ENCODE measurements at places on chromosomes 13 and 19.

GRCh38 chr19:33677745-33678426, 56.1 kb downstream of the CHST8 start:
- no peak for DNase-seq

DNA sequence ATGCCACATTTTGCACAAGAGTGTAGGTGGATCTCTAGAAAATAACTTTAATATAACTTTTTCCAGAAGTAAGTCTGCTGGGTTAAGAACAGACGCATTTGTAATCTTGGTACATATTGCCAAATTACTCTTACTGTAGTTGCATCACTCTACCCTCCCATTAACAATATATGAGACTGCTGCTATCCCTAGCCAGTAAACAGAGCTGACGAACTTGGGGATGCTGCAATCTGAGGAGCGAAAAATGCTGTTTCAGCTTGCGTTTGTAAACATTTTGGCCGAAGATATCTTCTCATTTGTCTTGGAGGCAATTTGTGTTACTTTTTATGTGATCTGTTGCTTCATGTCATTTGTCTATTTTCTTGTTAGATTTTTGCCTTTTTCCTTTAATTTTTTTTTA, 1482.8 kb downstream of the OLFM4 start:
- DNase-seq = no peak

GRCh38 chr19:44772959-44773358, 4.7 kb upstream of the CBLC start:
- no peak for DNase-seq

- DNase-seq = no peak
These were observed 44.9 kb downstream of the TEX29 start for GRCh38 chr13:111365149-111366005.

GRCh38 chr13:99230991-99231390, 27.2 kb downstream of the GPR18 start:
- no peak for DNase-seq

DNA sequence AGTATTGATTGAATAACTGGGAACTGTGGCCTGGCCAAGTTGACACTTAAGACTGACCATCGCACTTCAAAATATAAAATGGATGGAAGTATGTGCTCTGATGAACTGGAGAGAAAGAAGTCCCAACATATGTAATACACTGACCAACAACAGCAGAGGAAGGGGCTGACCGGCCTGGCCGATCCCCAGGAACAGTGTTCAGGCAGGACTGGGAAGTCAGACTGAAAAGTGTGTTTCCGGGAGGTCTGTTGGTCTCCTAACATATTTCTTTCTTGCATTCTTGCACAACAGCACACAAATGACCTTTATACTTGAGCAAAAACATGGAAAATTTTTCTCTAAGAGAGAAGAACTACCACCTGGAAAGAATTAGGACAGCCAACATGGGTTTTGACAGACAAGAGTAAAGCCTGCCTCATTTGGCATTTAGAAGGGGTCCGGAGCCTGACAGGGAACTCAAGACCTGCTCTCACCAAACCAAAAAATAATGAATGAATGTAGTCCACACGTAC, 297.8 kb downstream of the OXGR1 start:
- no peak for DNase-seq

DNA sequence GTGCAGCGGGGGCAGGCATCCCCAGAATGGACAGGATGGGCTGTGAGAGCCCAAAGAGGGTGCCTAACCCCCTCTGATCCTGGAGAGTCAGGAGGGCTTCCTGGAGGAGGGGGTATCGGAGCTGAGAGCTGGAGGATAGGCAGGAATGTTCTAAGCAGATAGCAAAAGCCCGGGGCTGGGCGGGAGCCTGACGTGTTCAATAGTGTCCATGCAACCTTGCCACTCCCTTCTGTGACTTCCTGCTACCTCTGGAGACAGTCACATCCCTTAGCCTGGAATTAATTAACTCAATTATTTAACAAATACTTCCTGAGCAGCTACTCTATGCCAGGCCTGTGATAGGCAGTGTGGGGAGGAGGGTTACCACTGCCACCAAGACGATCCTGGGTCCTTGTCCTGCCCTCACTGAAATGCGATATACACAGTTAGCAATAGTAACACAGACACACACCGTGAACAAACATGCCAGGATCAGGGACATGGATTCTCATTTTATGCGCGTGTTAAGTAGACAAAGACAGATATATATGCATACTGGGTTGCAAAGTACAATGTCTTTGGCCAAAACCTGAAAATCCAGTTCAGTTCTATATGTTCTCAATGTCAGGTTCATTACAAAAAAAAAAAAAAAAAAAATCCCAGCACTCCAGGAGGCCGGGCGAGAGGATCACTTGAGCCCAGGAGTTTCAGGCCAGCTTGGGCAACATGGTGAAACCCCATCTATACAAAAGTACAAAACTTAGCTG, 10.7 kb downstream of the AP2S1 start:
- DNase-seq = no peak

DNA sequence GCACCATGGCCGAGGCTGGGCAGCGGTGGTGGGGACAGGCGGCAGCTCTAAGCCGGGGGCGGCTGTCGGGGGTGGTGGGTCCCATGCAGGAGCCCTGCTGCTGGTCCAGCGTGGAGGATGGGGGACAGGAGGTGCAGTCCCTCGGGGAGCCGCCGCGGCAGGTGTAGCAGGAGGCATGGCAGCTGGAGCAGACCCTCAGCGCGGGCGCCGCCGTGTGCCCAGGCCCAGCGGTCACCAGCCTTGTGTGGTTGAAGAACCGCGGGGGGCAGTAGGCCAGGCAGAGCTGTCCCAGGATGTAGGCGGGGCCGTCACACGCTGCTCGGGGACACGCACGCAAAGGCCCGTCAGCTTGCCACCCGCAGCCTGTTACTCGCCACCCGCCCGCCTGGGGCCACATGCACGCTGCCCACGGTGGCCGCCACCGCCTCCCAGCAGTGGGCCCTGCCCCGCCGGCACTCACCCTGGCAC, 2.9 kb upstream of the C19orf25 start:
- no peak for DNase-seq

DNA sequence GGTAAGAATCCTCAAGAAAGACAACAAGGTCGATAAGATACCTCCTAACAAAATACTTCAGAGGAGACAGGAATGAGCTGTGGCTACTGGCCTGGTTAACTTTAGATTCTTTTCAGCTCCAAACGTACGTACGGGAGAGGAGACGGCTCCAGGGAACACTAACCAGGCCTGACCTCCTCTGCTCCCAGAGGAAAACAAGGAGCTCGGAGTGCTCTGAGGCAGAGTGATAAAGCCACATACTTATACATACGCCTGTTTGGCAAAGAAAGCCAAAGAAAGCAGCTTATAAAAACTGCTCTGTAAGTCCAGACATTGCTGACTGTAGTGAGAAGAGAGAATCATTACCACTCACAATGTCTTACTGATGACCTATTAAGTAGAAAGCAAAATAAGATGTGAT, 263.9 kb downstream of the MZT1 start:
- no peak for DNase-seq

DNA sequence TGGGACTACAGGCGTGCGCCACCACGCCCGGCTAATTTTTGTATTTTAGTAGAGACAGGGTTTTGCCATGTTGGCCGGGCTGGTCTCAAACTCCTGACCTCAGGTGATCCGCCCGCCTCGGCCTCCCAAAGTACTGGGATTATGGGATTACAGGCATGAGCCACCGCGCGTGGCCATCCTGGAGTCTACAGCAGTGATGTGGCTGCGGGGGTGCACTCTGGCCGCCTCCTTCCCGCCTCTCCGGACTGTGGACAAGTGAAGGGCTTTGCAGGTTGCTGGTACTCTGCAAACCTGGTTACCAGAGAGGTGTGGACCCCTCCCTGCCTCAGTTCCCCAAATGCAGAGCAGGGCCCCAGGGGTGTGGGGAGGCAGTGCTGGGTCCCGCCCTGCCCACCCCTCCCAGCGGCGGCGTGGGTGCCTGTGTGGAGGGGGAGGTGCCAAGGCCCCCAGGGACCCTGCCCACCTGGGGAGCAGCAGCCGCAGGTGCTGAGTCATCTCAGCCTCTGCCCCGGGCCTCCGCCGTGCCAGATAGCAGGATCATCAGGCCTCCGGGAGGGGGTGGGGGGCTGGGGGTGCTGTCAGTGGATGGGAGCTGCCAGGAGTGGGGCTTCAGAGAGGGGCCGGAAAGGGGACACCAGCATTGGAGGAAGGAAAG, 23.1 kb downstream of the ARID3A start:
- DNase-seq = no peak

Data from activated CD4-positive, alpha-beta T cell treated with anti-CD3 and anti-CD28 coated beads, Interleukin-2, amount 50 U/mL, for 4 hours (primary cell).